ENCODE measurements at places on chromosomes 1 and 21.

- DNase-seq: no peak
Observed at GRCh38 chr1:74703386-74704182, 29.3 kb downstream of the CRYZ start.

- DNase-seq: peak; percentile 35
Observed at GRCh38 chr21:31509194-31510017, 150.1 kb upstream of the SOD1 start.

GRCh38 chr1:9213956-9214355, 20.6 kb upstream of the H6PD start:
- DNase-seq: no peak

DNA sequence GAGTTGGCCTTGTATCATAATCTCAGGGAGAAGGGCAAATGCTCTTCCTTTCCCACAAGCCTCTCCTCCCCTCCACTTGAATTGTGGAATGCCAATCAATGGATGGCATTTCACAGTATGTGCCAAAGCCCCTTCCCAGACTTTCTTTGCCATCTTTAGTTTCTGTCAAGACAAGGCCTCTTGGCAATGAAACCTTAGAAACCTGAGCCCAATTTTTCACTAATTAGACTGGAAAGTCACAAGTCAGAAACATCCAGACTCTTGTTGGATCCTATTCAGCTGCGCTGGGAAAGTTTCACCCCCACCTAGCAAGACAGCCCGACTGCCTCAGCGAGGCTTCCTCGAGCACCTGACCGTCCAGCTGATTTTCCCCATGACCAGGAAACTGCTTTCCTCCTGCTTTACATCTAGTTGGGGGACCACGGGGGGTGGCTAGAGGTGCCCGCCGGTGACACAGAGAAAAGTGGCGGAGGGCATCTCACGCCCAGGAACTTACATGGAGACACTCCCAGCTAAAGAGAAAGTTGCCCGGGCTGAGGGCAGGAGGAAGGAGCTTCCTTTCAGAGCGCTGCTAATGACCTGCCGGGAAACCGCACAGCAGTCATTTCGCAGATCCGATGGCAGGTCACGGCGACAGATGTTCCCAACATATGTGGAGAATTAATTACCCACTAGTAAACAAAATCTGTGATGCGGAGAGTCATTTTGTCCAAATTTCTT, 302.6 kb upstream of the RRP15 start:
- peak; percentile 61 for DNase-seq

- DNase-seq: no peak
Observed at GRCh38 chr21:15333951-15334350, 269.2 kb upstream of the NRIP1 start.

DNA sequence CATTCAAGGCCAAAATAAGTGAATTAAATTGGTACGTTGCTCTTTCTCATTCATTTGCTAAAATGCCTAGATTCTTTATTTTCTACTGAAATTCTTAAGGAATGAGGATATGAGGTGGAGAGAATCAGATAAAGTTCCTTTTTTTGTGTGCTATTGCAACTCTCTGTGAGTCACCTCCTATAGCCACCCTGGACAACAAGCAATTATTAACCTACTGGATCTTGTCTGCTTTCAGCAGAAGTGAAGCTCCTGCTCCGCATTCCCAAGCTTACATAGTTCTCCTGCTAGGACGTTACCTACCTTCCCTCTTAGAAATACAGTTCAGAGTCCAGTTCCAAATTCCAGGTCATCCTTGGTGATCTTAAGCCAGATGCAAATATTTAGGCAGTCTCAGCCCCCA, 4.8 kb upstream of the KCNJ6 start:
- no peak for DNase-seq

GRCh38 chr1:26521669-26522030, 7.9 kb upstream of the RPS6KA1 start:
- no peak for DNase-seq

DNA sequence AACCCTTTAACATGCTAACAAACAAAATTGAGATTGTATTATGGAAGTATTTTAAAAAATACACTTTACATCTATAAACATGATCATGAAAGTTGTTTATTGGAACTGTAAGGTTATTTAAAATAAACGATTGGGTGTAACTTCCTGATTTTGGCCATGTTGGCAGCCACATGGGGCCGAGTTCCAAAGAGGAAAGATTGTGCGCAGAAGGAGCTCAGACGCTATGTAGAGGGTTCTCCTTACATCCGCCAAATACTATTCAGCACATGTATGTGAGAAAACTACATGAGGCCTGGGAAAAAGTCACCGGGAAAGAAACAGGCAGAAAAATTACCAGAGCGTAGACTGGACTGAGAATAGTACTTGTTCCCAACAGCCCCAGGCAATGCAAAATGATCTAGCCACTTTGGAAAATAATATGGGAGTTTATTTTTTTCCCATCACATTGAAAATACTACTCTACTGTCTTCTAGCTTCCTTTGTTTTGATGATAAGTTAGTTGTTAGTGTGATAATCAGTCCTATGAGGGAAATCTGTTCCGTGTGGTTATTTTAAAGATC, 35.7 kb upstream of the B3GALT2 start:
- no peak for DNase-seq

DNA sequence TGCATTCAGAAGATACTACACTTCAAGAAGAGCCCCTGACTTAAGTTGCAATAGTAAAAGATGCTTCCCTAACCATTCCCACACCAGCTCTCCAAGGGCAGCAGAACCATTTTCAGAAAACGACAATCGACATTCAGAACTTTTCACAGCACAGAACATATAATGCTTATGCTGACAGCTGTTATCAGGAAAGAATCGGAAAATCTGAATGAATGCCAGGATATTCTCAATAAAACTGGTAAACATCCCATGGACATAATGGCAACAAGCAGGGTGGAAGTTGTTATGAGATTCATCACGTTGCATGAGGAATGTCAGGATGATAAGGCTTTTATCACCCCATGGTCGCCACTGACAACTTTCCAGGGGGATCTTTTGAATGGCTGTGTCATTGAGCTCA, 246.6 kb upstream of the CHRM3 start:
- no peak for DNase-seq

- DNase-seq: peak; percentile 66
Observed at GRCh38 chr1:155977690-155978324, 540 bp downstream of the ARHGEF2 start.

GRCh38 chr1:41461790-41462679, 22.4 kb downstream of the EDN2 start:
- DNase-seq: no peak

GRCh38 chr1:240441669-240442068, 170.3 kb downstream of the GREM2 start:
- no peak for DNase-seq

GRCh38 chr1:20479840-20480239, 6.2 kb downstream of the CAMK2N1 start:
- DNase-seq: no peak

DNA sequence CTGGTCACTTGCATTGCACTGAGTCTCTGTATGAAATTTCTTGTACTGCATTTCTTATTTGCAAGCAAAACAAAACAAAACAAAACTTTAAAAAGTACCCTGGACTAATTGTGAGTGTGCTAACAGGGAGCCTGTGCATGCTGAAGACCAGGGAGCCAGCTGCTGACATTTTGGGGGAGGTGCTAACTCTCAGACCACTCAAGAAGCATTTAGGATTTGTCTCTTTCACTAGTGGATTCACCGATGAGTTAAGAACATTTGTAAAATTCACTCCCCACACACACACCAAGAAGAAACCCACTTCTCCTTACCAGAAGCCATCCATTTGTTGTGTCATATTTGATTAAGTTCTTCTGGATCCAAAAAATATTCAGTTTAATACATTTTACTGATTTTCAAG, 95.7 kb upstream of the C1orf105 start:
- DNase-seq: no peak

DNA sequence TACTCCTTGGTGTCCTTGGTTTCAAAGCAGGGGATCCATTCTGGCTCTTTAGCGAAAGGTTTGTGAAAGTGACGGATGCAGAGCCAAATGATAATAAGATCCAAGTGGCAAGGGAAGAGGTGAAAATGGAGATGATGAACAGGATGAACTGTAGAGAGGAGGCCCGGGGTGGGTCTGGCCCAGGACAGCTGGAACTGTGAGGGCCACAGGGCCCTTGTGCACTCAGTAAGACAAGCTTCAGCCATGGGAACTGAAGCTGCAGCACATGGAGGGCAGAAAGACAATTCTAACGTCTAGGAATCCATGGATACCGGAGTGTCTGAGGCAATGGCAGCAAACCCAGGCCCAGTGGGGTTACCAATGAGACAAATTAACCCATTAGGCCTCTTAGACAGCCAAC, 4.8 kb downstream of the KCNA2 start:
- DNase-seq: no peak

DNA sequence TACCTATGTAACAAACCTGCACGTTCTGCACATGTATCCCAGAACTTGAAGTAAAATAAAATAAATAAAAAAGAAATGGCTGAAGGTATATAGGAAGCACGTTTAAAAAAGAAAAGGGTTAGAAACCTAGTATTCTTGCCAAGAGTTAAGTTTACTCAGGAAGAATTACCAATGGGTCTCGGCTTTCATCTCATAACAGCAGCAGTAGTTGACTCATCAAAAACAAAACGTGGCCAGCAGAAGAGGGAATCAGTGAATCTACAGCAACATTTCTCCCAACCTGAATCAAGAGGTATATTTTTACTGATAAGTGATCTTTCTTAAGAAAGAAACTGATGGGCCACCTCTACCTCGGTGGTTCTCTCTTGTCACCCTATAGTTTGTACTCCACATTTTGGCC, 340.3 kb downstream of the BRINP2 start:
- DNase-seq: no peak

GRCh38 chr21:42423685-42424084, 20.0 kb downstream of the UBASH3A start:
- DNase-seq: no peak

Measured in WERI-Rb-1 (cell line).